ENCODE measurements at places on chromosomes 13 and 19. TPM values are rescaled to one million over a fixed set of nuclear protein-coding genes. Genes with fewer than 3 reads are reported as not detected.

OR7A5 gene
- total RNA-seq = not detected

UFM1 gene
- total RNA-seq = 36.2 TPM

RAB3A gene
- total RNA-seq = 9.2 TPM

NECTIN2 gene
- total RNA-seq = 78.5 TPM

PGLYRP2 gene
- total RNA-seq = not detected

NDFIP2 gene
- 21.2 TPM for total RNA-seq

ZNF45 gene
- total RNA-seq = 22.9 TPM

ONECUT3 gene
- 0.93 TPM for total RNA-seq

GGN gene
- 2.2 TPM for total RNA-seq

ACOD1 gene
- not detected for total RNA-seq

KLF1 gene
- not detected for total RNA-seq

- peaks cover 3% of the 10 kb centered on the region for H3K27me3 ChIP-seq
- H3K27ac ChIP-seq = peak overlapping the region; percentile 79
- H3K36me3 ChIP-seq = peaks cover 38% of the 10 kb centered on the region
- peak overlapping the region; percentile 99 for H3K4me3 ChIP-seq
- no peak for DNase-seq
These were observed 1.1 kb downstream of the ZNF625 start for GRCh38 chr19:12155324-12155860.

GRCh38 chr19:48644839-48645619 lies 958 bp downstream of the CA11 start:
- H3K27me3 ChIP-seq = peaks cover 17% of the 10 kb centered on the region
- H3K4me1 ChIP-seq = peaks cover 24% of the 10 kb centered on the region
- H3K4me3 ChIP-seq = peak overlapping the region; percentile 81
- H3K36me3 ChIP-seq = no peaks in the 10 kb centered on the region

DNA sequence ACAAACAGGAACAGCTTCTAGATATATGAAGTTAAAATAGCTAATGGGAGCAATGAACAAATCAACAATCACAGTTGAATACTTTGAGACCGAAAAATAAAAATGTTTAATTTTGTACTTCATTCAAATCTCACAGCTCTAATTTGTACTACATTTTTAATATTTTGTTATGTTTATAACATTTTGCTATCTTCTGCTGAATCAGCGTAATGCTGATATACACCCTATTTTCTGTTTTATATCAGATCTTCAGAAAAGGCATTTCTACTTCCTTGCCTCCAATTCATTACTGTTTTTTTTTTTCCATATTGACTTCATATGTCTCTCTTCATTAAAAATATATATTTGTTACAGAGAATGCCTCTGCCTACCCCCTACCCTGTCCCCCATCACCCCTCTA lies 27.9 kb upstream of the GPR183 start:
- no peaks in the 10 kb centered on the region for H3K27me3 ChIP-seq
- H3K27ac ChIP-seq = peak overlapping the region; percentile 15
- no peaks in the 10 kb centered on the region for H3K4me1 ChIP-seq
- no peak overlapping the region for H3K4me3 ChIP-seq

GRCh38 chr13:111131048-111131447 lies 15.9 kb downstream of the ARHGEF7 start:
- DNase-seq = no peak
- H3K36me3 ChIP-seq = peaks cover 3% of the 10 kb centered on the region
- no peaks in the 10 kb centered on the region for H3K27me3 ChIP-seq
- H3K4me1 ChIP-seq = no peaks in the 10 kb centered on the region
- no peak overlapping the region for H3K4me3 ChIP-seq
- H3K27ac ChIP-seq = no peak overlapping the region

DNA sequence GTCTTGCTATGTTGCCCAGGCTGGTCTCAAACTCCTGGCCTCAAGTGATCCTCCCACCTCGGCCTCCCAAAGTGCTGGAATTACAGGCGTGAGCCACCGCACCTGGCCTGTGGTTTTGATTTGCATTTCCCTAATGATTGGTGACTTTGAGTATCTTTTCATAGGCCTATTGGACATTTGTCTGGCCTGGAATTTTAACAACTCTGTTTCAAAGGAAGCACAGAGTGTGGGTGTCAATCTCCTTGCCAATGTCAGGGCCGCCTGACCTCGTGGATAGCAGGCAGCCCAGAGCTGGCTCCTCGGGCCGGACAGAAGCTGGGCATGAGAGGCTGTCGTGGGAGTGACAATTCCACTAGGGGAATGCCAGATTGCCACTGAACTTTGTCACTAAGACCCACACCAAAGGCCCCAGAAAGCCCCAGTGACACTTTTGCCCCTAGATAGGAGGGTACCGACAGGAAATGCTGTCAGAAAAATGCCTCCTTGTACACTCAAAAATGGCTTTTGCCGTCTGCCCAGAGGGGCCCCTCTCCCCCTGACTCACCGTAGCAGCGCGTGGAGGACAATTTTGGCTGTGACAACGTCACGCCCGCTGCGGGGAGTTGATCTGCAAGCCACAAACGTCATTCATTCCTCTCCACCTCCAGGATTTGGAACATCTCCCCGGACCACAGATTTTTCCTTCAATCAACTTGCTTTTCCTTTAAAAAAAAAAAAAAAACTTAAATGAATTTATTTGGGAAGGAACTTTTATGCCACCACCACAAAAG lies 11.7 kb upstream of the ADGRE5 start:
- peaks cover 29% of the 10 kb centered on the region for H3K4me1 ChIP-seq
- H3K27me3 ChIP-seq = no peaks in the 10 kb centered on the region
- DNase-seq = no peak
- H3K4me3 ChIP-seq = peak overlapping the region; percentile 59
- H3K36me3 ChIP-seq = no peaks in the 10 kb centered on the region

GRCh38 chr19:17294051-17294891 lies 9.0 kb downstream of the ABHD8 start:
- peak overlapping the region; percentile 47 for H3K4me3 ChIP-seq
- peaks cover 12% of the 10 kb centered on the region for H3K4me1 ChIP-seq
- H3K27me3 ChIP-seq = peaks cover 6% of the 10 kb centered on the region
- no peak overlapping the region for H3K27ac ChIP-seq
- peak; percentile 37 for DNase-seq
- H3K36me3 ChIP-seq = peaks cover 11% of the 10 kb centered on the region

DNA sequence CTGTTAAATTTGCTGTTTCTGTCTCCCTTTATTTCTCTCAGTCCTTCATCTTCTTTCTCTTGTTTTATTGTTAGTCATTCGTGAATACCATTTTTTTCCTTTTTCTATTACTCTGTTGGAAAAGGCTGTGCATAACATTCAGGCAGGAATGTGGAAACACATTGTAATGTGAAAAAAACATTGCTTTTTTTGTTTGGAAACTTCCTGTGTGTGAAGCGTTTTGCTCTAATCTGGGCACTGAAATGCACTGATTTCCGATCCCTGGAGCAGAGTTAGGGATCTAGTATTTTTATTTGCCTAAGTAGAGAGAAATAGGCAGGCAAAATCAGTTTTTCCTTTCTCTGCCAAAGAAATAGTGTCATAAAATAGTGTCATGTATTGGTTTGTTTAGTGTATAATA lies 155.5 kb downstream of the PCCA start:
- peaks cover 29% of the 10 kb centered on the region for H3K4me1 ChIP-seq
- peaks cover 16% of the 10 kb centered on the region for H3K36me3 ChIP-seq
- H3K27ac ChIP-seq = peak overlapping the region; percentile 10
- H3K27me3 ChIP-seq = no peaks in the 10 kb centered on the region

GRCh38 chr19:52196256-52196967 lies 6.6 kb downstream of the PPP2R1A start:
- no peak for DNase-seq
- H3K27me3 ChIP-seq = no peaks in the 10 kb centered on the region
- no peak overlapping the region for H3K4me3 ChIP-seq
- H3K36me3 ChIP-seq = peaks cover 16% of the 10 kb centered on the region
- H3K27ac ChIP-seq = no peak overlapping the region

DNA sequence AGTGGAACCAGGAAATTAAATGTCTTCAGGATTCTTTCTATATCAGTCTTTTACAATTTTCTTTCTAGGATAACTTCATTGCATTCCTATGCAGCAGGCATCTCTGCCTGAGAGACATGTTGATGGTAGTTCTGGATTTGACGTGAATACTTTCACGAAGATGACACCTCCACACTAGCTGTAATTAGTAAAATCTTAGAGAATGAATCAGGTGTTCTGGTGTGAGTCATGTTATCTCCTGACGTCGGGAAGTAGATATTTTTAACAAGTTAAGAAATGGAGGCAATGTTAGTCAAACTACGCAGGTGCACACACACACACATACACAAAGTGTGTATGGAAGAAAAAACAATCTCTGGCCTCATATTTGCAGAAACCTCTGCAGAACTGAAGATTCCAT lies 1661.3 kb upstream of the MIR17HG start:
- H3K4me1 ChIP-seq = peaks cover 19% of the 10 kb centered on the region
- no peak overlapping the region for H3K27ac ChIP-seq
- H3K36me3 ChIP-seq = peaks cover 6% of the 10 kb centered on the region
- H3K4me3 ChIP-seq = no peak overlapping the region
- no peak for DNase-seq
- H3K27me3 ChIP-seq = no peaks in the 10 kb centered on the region

DNA sequence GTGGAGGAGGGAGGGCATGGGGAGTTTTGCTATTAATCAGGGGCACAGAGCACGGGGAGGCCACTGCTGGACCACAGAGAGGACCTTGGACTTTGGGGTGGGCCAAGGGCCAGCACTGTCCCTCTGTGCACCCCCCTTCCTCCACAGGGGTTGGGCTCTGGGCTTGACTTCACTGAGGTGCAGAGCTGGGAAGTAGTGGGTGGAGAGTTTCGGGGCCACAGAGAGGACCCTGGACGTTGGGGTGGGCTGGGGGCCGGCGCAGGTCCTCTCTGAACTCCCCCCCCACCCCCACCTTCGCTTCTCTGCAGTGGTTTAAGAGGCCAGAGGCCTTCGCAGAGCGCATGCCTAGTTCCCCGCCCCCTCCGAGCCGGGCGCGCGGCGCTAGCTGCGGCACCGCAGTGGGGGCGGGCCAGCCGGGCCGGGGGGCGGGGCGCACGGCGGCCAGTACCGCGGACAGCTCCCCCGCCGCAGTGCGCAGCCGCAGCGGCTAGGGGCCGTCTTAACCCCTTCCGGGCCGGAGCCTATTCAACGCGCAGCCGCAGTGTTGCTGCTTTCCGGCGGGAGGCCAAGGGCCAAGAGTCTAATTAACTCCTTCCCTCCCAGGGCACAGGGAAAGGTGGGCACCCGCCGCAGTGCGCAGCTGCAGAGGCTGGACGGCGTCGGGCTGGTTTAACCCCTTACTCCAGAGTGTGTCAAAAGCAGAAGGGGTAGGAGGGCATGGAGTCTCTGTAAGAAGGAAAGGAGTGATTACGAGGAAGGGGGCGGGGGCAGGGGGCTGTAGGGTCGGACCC lies 3.7 kb downstream of the KCNC3 start:
- peak; percentile 87 for DNase-seq
- H3K27me3 ChIP-seq = peaks cover 57% of the 10 kb centered on the region
- peaks cover 3% of the 10 kb centered on the region for H3K36me3 ChIP-seq
- H3K4me1 ChIP-seq = peaks cover 37% of the 10 kb centered on the region
- H3K4me3 ChIP-seq = peak overlapping the region; percentile 81
- H3K27ac ChIP-seq = no peak overlapping the region

- H3K36me3 ChIP-seq = no peaks in the 10 kb centered on the region
- no peaks in the 10 kb centered on the region for H3K27me3 ChIP-seq
- H3K4me3 ChIP-seq = no peak overlapping the region
- no peak for DNase-seq
- H3K4me1 ChIP-seq = peaks cover 26% of the 10 kb centered on the region
These were observed 276.4 kb upstream of the EDNRB start for GRCh38 chr13:78194904-78195639.

DNA sequence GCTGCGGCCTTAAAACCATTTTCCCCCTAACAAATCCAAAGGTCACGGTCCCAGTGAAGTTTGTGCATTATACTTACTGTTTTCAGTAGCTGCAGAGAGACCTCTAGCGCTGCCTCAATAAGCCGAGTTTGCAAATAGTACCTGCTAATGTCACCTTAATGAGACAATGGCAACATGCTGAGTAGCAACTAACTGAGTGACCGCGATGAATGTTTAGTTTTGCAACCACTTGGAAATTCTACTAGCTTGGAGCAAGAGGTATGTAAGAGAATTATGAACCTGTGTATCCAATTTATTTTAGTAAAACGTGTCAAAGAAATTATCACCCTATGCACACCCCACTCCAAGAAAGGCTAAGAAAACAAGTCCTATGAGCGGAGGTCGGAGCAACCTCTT lies 1.2 kb downstream of the KPNA3 start:
- H3K27me3 ChIP-seq = peaks cover 3% of the 10 kb centered on the region
- H3K4me1 ChIP-seq = peaks cover 40% of the 10 kb centered on the region
- peak overlapping the region; percentile 99 for H3K27ac ChIP-seq
- H3K4me3 ChIP-seq = peak overlapping the region; percentile 100
- no peak for DNase-seq

DNA sequence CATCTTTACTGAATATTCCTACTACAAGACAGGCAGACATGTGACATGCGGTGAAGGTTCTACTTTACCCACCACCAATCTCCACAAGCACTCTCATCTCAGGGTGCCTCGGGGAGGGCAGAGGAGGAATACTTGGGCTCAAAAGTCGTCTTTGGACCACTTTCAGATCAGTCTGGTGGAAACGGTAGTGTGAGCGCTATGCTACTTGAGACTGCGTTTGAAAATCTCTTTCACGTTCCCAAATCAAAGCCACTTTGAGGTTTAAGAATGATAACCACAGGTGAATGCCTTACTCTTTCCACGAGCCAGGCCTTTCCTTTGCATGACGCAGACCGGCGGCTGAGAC lies 1.5 kb upstream of the SOX1 start:
- DNase-seq = no peak
- peaks cover 11% of the 10 kb centered on the region for H3K36me3 ChIP-seq
- peaks cover 73% of the 10 kb centered on the region for H3K27me3 ChIP-seq
- no peak overlapping the region for H3K27ac ChIP-seq
- peaks cover 50% of the 10 kb centered on the region for H3K4me1 ChIP-seq

DNA sequence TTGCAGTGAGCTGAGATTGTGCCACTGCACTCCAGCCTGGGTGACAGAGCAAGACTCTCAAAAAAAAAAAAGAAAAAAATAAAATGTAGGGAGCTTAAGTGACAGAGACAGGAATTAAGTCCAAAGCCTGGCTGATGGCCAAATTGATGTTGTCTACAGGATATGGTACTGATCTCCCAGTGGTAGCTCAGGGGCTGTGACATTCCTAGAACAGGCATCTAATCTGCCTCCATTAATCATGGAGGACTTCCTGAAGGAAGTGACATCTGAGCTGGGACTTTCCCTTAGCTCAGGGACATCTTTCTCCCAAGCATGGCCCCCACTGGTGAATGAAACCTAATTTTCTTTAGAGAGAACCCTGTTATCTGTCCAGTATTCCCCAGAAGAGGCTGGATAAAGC lies 11.4 kb upstream of the EDDM13 start:
- peaks cover 2% of the 10 kb centered on the region for H3K36me3 ChIP-seq
- H3K27ac ChIP-seq = no peak overlapping the region
- no peak for DNase-seq

DNA sequence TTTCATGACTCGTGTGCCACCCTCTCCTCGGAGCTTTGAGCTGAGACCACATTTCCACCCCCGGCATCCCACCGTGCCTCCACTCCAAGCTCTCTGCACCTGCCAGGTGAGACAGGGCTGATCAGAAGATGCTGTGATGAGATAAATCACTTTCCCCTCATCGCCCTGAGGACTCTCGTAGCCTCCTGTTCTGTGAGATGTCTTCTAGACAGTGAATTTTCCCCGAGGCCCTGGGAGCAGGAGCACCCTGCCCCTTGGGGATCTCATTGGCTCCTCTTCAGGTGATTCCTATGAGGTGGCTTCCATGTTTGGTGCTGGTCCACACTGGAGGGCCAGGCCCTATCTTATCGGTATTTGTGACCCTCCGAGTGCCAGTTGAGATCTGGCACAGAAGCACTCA lies 154.0 kb upstream of the TSHZ3 start:
- no peak for DNase-seq
- H3K4me1 ChIP-seq = no peaks in the 10 kb centered on the region
- H3K27me3 ChIP-seq = peaks cover 15% of the 10 kb centered on the region
- no peaks in the 10 kb centered on the region for H3K36me3 ChIP-seq
- no peak overlapping the region for H3K4me3 ChIP-seq

- no peak overlapping the region for H3K27ac ChIP-seq
- DNase-seq = peak; percentile 56
- H3K27me3 ChIP-seq = peaks cover 30% of the 10 kb centered on the region
These were observed 2.8 kb upstream of the CIRBP start for GRCh38 chr19:1266129-1266915.
